Globus pallidus (tissue), 1 donor: ENCODE measurements at places on chromosomes 5 and 9.
A peak's percentile ranks its signal among the peaks of the same experiment; 100 is the strongest.

DNA sequence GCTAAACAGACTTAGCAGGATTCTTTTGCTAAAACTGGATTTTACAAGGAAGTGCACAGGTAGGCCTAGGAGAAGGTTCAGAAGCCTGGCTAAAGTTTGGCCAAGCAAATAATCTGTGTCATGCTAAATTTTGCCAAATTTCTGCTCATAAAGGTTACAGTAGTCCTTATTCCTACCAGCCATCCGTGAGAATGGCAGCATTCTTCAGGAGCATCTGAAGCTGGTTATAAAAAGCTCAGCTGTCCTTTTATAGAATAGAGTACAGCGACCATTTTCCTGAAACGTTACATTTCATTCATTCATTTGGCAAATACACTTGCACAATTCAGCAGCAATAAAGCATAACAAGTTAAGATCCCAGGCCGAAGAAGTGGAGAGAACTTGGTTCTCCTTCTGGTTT, 6.9 kb downstream of the GSN start:
- peak; percentile 7 for DNase-seq

DNA sequence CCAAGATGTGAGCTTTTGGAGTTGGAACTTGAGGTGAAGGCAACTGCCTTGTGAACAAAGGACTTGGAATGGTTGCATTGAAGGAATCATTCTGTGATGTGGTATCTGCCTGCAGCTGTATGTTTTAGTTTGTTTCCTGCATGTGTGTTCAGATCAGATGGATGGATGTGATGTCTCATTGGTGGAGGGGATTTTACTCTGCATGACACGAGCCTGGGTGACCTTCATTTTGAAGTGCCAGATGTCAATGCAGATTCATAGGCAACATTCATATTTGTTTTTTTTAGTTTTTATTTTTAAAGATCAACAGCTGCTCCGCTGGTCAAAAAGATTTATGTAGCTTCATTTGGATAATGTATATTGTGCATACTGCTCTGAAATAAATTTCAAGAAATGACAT, 13.5 kb downstream of the FBXL7 start:
- DNase-seq = no peak

- no peak for DNase-seq
These were observed 399.6 kb upstream of the TUSC1 start for GRCh38 chr9:26077860-26078259.

GRCh38 chr9:130122456-130122855, 49.7 kb upstream of the NCS1 start:
- no peak for DNase-seq

DNA sequence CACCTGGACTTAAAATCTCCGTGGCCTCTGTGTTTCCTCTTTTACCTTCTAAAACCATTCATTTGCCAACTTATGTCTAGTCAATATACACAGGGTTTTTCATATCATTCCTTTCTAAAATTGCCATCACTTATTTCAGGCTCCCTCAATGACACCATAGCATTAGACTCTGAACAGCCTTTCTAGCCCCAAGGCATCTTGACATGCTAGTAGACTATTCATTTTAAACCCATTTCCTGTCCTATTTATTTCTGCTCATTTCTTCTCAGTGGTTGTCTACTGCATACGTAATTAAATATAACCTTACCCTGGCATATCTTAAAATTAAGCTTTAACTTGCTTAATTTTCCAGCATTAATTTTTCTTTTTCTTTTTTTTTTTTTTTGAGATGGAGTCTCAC, 83.2 kb downstream of the PHAX start:
- DNase-seq = no peak

GRCh38 chr5:27491047-27491446, 452.7 kb upstream of the CDH9 start:
- no peak for DNase-seq

- peak; percentile 74 for DNase-seq
These were observed 54.9 kb downstream of the SLC44A1 start for GRCh38 chr9:105299190-105299854.

GRCh38 chr9:116549786-116550660, 137.1 kb upstream of the TRIM32 start:
- DNase-seq = no peak

DNA sequence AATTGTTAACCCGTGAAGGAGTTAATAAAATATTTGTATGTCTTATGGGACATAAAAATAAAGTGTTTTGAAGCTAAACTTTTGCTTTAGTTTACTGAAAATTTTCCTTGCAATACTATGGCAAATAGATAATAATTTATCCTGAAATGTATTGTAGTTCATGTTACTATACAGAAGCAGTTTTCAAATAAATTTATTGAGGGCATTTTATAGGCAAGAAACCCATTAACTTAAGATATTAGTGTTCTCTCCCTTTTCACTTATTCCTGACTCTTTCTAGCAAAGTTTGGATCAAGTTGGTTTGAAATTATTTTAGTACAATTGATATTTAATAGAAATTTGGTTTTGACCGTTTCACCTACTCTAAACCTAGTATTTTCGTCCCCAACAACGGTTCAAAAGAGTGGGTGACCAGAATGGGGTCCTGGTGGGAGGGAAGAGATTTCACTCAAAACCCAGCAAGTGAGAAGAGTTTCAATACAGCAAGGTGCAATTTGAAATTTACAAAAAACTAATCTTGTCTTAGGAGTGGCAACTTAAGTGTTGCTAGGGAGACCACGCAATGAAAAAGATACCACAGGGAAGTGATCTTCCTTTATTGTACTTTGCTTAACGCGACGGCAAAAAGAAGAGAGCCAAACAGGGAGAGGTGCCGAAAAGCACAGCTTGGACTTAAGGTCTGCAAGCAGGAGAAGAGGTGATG, 28.4 kb downstream of the NR2F1 start:
- DNase-seq = no peak

DNA sequence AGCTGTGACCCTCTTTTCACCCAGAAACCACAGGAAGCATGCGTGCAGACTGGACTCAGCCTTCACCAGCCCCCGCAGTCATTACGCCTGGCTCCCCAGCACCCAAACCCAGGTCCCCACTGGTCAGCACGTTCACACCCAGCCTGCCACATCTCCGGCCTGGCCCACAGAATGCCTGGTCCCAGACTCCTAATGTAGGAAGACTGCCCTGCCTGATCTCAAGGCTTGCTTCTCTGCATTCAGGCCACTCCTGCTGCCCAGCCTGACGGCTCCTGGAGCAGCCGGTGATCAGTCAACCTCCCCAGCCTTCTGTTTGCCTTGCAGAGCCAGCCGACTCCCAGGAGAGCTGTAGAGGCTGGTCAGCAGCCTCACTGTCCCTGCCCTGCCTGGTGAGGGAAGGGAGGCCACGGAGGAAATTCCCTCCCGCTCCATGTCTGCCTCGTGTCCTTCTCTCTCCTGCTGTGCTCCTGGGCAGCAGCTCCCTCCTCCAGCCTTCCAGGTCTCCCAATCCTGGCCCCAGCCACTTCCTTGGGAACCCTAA, 25.4 kb downstream of the ADAMTS2 start:
- no peak for DNase-seq

- no peak for DNase-seq
These were observed 419.6 kb upstream of the PIK3R1 start for GRCh38 chr5:67795781-67796477.

GRCh38 chr9:136858844-136859757, 7.0 kb downstream of the MAMDC4 start:
- DNase-seq = peak; percentile 70

GRCh38 chr5:38755181-38755580, 90.6 kb upstream of the OSMR start:
- DNase-seq = no peak

GRCh38 chr9:8284884-8285283, 485.3 kb upstream of the DMAC1 start:
- no peak for DNase-seq

GRCh38 chr5:87997662-87998061, 271.0 kb downstream of the TMEM161B start:
- no peak for DNase-seq

DNA sequence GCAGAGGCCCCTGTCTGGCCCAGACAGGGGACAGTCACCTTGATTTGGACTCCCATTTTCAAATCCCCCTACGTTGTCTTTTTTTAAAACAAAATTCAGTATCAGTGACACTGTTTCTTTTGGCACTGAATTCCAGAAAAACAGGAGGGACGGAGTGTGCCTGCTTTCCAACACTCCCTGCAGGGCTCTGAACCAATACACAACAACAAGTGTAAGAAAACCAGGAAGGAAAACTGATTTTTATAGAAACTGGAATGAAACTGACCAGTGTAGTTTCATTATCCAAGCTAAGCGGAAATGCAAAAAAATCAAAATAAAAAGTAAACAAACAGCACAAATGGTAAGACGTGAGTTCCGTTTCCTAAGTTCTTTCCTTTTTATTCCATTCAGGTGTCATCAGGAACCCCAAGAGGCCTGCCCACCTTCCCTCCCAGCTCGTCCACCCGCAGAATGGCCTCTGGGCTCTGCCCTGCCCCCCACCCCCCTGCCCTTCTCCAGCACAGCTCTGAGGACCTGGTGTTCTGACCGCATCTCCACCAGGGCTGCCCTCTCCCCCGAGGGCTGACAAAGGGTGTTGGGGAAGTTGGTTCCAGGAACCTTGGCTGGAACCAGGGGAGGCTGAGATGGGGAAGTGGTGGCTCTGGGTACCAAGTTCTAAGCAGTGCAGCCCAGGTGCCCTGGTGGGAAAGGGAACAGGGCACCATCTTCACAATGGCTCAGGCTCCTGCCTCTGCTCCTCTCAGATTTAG, 73.6 kb downstream of the PSD2 start:
- no peak for DNase-seq

- DNase-seq = no peak
These were observed 61.2 kb downstream of the ELL2 start for GRCh38 chr5:95900383-95900958.

DNA sequence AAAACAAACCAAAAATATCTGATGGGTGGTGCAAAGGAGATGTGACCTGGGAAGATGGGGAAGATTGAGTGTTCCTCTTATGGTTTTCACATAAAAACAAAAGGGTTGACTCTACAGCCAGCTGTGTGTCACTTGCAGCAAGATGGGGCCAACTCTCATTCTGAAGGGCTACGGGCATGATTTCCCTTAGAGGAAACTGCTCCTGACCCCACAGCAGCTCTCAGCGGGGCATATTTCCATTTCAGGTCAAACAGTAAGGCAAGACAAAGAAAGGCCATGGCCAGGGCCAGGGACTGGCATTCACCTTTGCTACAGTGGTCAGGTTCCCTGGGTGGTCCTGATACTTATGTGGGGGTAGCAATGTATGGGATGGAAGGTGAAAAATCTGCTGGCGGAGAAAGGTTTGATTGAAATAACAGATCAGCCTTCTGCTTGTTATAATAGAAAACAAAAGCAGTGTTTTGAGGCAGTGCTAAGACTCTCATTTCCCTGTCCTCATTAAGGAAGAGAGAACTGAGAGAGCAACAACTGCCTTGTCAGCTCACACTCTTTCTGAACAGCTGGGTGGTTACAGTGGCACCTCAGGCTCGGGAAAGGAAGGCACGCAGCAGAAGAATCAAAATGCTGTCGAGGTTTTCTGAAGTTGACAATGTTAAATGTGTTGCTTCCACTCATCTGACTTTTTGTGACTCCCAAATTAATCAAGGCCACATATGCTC, 120.7 kb upstream of the PCA3 start:
- DNase-seq = peak; percentile 18

- DNase-seq = no peak
These were observed 180.4 kb downstream of the MLLT3 start for GRCh38 chr9:20441711-20442423.

GRCh38 chr9:129783516-129784361, 19.2 kb upstream of the TOR1B start:
- peak; percentile 69 for DNase-seq

DNA sequence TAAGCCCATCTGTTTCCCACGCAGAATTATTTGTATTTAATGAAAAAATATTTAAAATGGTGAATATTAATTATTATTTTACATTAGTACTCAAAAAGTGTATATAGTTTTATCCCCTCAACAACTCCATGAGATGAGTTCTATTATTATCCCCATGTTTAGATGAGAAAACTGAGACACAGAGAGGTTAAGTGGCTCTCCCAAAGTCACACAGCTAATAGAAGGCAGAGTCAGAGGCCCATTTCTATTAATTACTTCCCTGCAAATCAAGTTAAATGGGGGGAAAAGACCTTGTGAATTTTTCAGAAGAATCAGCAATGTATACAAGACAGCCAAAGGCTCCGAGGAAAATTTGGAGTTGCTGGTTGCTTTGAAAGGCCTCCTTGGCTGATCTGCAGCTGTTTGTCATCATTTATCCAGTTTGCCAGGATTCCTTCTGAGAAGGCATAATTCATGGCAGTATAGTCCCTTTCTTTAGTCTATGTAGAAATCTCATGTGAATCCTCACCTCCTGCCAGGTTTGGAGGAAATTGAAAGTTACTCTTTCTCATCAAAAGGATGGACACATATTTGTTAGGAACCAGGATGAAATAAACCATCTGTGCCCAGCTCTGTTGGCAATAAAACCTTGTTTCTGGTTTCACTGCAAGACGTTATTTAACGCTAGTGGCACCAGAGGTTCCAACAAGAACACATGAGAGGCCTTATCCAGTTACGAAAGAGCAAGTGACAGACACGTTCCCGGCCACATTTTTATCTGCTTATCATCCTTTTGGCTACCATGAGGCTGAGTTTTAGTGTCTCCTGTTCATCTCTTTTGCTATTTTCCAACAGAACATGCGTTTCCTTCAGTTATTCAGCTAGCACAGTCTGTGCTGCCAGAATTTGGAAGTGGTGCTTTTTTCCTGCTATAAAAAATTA, 621 bp downstream of the FYB1 start:
- no peak for DNase-seq

GRCh38 chr5:180157866-180158265, 51.1 kb downstream of the RASGEF1C start:
- DNase-seq = no peak

- no peak for DNase-seq
These were observed 62.2 kb downstream of the IPPK start for GRCh38 chr9:92607773-92608172.

GRCh38 chr9:86485359-86485758, 131.1 kb upstream of the TUT7 start:
- no peak for DNase-seq

- peak; percentile 61 for DNase-seq
These were observed 796 bp downstream of the LNPEP start for GRCh38 chr5:96936431-96937320.

- DNase-seq = no peak
These were observed 113.2 kb upstream of the ERCC6L2 start for GRCh38 chr9:95762322-95762721.

GRCh38 chr9:121194730-121195129, 6.9 kb downstream of the RAB14 start:
- DNase-seq = no peak

DNA sequence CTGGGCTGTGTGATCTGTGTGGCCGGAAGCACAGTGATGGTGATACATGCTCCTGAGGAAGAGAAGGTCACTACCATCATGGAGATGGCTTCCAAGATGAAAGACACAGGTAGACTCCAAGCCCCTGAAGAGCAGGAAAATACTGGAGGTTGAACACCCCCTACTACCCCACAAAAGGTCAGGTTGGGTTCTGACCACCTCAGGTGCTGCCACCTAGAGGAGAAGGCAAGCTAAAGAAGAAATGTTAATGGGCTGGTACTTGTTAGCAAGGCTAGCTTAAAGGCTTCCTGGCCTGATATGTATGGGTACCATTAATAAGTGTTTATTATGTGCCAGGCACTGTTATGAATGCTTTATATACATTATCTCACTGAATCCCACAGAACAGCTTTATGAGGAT, 11.7 kb downstream of the NIPAL4 start:
- no peak for DNase-seq

- no peak for DNase-seq
These were observed 38.5 kb upstream of the GZMA start for GRCh38 chr5:55063899-55064298.

- no peak for DNase-seq
These were observed 58.0 kb downstream of the GPR21 start for GRCh38 chr9:123091459-123091858.

GRCh38 chr9:77464661-77465060, 183.5 kb downstream of the GNA14 start:
- no peak for DNase-seq
